ENCODE measurements at places on chromosomes 7 and 10. TPM values are rescaled to one million over a fixed set of nuclear protein-coding genes. Genes with fewer than 3 reads are reported as not detected.

CACNA2D1 gene
- not detected for polyA plus RNA-seq

- DNase-seq: no peak
These were observed 493.9 kb downstream of the PLXNA4 start for GRCh38 chr7:132082394-132082793.

GHRHR gene
- not detected for polyA plus RNA-seq

CDHR1 gene
- 1.4 TPM for polyA plus RNA-seq

GRCh38 chr7:105656922-105657521 is 75.7 kb upstream of the EFCAB10 start:
- DNase-seq: peak; percentile 63

DNA sequence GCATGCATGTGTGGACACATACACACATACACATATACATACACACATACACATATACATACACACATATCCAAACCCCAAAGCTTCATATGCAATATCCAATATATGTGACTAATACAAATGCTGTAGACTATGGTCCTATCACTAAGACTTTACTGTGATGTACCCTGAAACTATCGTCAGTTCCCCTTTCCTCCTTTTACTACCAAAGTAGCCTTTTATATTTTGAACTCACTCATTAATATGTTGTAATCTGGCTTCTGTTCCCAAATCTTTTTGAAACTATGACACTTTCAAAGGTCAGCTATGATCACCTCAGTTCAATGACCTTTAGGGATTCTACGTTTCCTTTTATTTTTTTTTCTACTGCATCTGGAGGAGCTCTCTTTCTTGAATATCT is 64.8 kb upstream of the TFEC start:
- no peak for DNase-seq

NPFFR1 gene
- not detected for polyA plus RNA-seq

GRCh38 chr7:36958111-36958733 is 233.9 kb upstream of the AOAH start:
- DNase-seq: no peak

GRCh38 chr10:27383595-27384542 is 120.2 kb upstream of the RAB18 start:
- DNase-seq: no peak

SEMA3E gene
- polyA plus RNA-seq: not detected

DNA sequence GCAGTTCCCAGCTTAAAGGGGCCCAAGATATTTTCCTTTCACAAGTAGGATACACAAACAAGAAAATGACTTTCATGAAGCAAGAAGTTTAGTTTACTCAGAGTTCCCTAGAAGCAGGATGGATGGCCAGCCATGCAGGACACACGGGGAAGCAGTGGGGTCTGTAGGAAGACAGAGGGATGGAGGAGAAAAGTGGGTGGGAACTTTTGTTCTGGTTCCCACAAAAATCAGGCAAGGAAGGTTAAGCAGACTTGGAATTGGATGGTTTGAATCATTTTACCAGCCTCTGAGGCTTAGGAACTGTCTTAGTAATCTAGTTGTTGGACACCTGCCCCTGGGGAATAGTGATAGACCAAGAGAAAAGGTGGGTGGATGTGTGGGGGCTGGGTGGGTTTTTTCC is 263.3 kb upstream of the VSTM2A start:
- DNase-seq: no peak

CUZD1 gene
- 1.6 TPM for polyA plus RNA-seq

VIPR2 gene
- polyA plus RNA-seq: 0.61 TPM

DNA sequence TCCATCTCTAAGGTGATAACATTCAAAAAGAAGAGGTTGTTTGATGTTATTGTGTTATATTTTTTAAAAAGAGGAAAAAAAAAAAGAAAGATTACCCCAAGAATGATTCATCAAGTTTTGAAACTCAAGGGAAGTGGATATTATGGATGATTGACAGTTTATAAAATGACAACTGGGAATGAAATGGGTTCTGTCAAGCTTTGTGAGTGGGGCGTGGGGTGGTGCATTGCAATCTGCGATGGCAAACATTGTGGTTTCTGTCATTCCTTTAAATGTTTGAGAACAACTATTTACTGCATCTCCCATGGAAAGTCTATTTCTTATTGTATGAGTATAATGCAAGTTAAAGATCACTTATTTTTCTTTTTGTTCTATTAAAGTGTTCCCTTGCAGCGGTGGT is 297.0 kb downstream of the CCDC3 start:
- DNase-seq: no peak

ANKRD30A gene
- not detected for polyA plus RNA-seq

Measured in CD8-positive, alpha-beta memory T cell (primary cell).